ENCODE measurements at places on chromosomes 7 and 10.

DNA sequence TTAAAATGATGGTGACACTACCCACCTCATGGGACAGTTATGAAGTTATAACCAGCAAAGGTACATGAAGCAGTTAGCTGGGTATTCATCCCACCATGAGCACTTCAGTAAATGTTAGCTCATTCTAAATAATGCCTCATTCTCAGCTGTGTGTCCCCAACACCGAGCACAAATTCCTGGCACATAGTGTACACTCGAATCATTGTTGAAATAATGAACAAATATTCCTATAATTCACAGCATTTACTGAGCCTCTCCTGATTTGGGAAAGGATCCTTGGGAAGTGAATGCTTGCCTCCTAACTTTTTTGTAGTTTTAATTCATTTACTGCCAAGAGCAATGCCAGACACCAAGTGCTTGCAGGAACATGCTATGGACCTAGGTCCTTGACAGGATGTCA is 235.2 kb downstream of the DGKI start:
- DNase-seq, result no peak

- no peak for DNase-seq
Measured at GRCh38 chr10:88392222-88392621, 190.9 kb downstream of the RNLS start.

GRCh38 chr10:73646598-73647041 is 5.3 kb upstream of the MYOZ1 start:
- no peak for DNase-seq

DNA sequence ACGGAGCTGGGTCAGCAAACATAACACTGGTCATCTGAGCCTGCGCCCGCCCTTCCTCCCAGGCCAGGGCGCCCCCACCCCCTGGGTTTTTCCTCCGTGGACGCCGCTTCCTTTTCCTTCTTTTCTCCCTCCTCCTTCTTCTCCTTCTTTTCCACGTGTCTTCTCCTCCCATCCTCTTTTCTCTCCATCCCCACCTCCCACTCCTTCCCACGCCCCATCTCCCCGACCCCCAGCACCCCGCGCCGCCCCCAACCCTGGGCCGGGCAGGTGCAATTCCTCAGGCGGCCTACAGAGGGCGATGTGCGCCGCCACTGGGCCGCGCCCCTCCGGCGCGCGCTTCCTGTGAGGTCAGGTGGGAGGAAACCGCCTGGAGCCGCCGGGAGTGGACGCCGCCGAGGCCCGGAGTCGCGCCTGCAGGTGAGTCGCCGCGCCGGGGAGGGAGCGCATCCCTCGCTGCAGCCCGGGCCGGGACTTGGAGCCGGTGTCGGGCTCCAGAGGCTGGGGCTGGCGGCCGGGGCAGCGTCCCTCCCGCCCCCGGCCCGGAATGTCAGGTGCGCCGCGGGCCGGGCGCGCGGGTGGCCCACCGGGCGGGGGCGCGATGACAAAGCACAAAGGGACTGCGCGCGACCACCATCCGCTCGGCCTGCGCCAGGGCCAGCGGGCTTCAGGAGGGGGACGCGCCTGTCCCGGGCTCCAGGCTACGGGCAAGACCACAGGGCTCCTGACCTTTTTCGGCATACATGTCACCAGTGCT is at the start of gene FAM241B:
FAM241B (plus strand) TSS at position 351 of the 754 bp plus-strand sequence. CDS start 1,497 bp downstream, outside the sequence.
- peak; percentile 22 for DNase-seq

DNA sequence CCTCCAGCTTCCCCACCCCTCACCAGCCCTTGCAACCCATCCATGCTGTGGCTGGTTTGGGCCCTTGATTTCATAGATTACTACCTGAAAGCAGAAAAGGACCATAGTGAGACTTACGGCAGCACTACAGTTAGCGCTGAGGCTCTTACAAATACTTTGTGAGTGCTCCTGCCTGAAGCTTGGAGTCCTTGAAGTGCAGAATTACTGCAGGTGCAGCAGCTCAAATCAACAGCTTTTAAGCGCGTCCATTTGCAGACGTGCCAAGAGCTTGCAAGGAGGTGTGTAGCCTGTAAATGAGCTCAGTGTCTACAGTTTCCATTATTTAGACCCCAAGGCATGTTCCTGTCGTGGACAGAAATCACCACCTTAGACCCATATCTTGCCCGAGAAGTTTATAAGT is 103.0 kb downstream of the CELF2 start:
- DNase-seq, result no peak

- peak; percentile 45 for DNase-seq
Measured at GRCh38 chr10:124917428-124918190, 24.3 kb upstream of the ZRANB1 start.

GRCh38 chr10:86370006-86370585 is 3.5 kb upstream of the GRID1 start:
- no peak for DNase-seq

DNA sequence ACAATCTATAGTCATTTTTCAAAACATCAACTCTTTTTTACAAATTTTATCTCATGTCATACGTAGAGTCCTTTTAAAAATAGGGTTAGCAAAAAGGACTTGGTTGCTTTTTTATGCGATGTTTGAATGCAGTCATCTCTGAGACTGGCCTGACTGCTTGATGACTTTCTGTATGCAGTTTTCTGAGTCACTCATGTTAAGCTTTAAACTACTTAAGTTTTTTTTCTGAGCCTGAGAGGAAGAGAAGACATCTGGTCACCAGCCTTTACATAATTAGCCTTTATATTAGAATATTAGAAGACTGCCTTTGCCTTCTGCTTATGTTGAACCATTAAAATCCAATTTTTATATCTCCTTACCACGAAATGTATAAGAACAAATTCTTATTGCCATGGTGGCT is 834.4 kb upstream of the MBL2 start:
- DNase-seq, result no peak

DNA sequence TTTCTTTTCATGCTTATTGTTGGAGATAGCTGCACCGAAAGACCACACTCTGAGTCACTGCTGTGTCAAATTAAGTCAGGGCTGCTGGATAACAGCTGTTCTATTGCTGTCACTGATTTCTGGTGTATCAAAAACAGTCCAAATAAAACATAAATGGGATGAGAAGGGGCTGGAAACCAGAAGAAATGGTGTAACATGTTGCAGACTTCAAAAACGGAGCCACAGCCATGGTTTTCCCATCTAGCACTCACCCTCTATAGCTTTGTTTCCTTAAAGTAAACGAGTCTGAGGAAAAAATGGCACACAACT is 103.3 kb upstream of the DIP2C start:
- DNase-seq, result no peak

- no peak for DNase-seq
Measured at GRCh38 chr10:96600337-96600736, 13.5 kb upstream of the TM9SF3 start.

DNA sequence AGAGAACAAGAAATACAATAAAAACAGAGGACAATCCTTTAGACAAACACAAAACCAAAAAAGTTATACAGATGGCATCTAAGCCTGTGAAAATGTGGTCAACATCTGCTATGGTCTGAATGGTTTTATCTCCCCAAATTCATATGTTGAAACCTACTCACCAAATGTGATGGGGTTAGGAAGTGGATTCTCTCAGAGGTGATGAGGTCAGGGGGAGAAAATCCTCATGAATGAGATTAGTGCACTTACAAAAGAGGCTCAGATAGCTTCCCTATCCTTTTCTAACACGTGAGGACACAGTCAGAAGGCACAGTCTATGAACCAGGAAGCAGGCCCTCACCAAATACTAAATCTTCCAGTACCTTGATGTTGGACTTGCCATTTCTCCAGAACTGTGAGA is 147.8 kb upstream of the GPR22 start:
- DNase-seq, result no peak

GRCh38 chr10:129642427-129642826 is 175.4 kb downstream of the MGMT start:
- no peak for DNase-seq

DNA sequence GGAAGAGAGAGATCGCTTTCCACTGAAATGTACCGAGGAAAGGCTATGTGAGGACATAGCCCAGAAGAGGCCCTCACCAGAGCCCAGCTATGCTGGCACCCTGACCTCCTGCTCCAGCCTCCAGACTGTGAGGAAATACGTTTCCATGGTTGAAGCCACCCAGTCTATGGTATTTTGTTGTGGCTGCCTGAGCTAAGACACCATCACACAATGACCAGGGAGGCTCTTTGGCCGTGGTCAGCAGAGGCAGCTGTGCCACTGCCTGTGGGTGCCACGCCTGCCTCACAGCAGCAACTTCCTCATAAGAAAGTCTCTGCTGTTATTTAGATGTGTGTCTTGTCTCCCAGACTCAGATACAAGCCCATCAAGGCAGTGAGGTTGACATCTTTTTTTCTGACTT is 182.7 kb upstream of the PLXNA4 start:
- no peak for DNase-seq

DNA sequence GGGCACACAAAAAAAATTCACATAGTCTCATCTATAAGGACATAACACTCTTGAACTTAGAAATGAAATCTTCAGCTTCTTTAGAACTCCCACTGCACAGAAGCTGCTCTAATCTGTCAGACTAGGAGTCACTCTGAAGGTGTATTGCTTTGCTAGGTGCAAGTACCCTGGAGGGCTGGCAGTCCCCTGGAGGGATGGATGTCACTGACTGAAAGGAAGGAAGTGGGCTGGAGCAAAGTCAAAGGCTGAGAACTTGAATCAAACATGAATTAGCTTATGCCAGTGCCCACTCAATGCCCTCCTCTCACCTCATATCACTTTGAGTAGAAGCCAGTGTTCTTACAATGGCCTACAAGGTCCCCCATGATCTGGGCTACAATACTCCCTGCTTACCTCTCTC is 140.3 kb upstream of the ANKRD1 start:
- DNase-seq, result no peak

DNA sequence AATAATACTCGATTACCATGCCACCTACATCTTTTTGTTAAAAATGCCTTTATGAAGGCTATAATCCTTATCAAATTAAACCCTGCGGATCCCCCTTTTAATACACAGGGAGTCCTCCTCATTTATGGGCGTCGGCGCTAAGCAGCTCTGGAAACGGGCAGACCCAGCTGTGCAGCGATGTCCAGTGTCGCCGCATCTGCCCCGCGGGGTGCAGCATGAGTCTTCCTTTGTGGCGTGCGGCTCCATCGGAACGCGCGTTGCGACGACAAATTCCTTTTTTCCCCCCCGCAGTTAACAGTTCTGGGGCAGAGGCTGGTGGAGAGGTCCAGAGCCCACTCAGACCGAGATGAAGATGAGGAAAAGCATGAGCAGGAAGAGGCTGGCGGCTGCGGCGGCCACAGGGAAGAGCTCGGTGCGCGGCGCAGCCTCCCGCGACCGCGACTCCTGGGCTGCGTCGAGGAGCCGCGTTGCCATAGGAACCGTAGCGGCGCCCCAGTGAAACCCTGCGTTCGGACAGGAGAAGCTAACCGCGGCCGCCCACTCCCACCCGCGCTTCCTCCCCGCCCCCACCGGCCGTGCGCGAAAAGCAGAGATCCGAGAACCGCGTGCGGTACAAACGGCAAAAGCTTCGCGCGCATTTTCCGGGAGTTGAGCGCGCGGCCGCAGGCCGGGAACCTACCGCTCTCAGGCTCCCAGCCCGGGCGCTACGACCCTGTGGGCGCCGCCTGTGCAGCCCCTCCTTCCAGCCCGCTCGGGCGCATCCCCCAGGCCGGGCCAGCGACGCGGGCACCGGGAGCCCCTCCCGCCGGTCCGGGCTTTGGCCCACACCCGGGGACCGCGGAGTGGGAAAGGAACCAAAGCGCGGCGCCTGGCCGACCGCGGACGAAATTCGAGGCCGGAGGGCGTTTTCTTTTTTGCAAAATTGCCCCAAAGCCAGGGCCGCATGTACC is 130.6 kb downstream of the SPAG6 start:
- DNase-seq, result peak; percentile 50

DNA sequence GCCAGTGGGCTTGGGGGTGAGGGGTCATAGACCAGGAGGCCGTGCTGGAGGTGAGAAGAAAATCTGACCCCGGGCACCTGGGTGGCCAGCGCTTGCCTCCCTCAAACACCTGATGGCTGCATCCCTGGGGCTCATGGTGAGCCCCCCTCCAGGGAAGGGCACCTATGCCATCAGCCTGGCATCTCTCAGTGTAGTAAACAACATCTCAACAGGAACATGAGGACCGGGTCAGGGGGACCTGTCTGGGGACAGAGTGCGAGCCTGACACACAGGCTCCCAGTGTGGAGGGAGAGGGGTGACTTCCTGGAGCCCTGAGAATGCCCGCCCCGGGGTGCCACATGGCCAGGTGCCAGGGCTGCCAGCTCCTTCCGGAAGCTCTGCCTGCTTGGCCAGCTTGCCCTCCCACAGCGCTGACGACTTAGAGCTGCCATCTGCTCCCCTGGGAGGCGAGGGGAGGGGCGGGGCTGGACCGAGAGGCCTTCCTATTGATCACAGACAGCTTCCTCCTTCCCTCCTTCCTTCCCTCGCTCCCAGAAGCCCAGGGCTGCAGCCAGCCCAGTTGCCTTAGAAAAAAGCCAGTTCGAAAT is 12.3 kb downstream of the STX1A start:
- no peak for DNase-seq

- DNase-seq, result no peak
Measured at GRCh38 chr7:83629117-83629880, 19.6 kb downstream of the SEMA3E start.

DNA sequence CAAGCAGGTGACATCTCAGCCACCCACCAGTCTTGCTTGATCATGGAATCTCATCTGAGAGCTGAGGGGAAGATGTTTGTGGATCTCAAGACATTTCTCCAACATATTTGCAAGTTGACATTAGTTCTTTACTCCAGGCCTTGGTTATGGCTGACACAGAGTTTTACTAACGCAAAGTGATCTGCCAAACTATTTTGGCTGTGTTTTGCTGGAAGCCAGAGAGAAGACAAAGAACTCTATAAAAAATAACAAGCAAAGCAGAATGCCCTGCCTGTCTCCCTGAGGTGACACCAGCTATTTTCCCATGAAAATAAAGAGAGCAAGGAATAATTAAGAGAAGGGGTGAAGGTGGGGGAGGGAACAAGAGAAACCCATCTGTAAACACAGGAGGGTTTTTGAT is 286.4 kb downstream of the WDR11 start:
- no peak for DNase-seq

DNA sequence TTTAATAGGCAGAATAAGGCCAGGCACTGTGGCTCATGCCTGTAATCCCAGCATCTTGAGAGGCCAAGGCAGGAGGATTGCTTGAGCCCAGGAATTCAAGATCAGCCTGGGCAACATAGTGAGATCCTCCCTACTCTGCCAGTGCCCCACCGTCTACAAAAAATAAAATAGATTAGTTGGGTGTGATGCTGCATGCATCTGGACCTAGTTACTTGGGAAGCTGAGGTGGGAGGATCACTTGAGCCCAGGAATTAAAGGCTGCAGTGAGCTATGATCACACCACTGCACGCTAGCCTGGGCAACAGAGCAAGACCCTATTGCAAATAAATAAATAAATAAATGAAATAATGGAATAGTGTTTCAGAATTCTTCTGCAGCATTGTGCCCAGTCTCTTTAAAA is 16.2 kb downstream of the FAM200A start:
- DNase-seq, result no peak

DNA sequence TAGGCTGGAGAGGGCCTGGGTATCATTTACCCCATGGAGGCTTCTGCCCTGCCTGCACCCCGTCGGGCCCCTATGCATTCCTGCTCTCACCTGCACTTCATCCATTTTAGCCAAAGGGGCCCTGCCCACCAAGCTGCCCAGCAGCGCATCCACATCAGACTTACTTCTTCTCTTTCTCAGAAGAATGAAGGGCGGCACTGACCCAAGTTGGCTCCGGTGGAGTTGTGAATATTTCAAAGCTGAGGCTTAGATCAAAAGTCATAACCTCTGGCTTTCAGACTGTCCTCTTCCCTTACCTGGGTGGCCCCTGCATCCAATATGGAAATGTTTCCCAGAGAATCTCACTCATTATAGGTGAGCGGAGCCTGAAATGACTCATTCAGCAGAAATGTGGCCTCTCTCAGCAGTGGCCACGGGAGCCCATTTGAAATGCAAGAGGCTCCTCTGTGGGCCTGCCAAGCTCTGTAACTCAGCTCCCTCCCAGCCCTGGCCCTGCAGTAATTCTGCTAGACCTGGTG is 117.6 kb upstream of the TCF7L2 start:
- no peak for DNase-seq
